Suprapubic skin (tissue), 4 donors: ENCODE measurements at places on chromosomes 16 and 17. TPM values are rescaled to one million over a fixed set of nuclear protein-coding genes. Genes with fewer than 3 reads are reported as not detected.

- no peak overlapping the region for H3K4me3 ChIP-seq
- no peaks in the 10 kb centered on the region for H3K27me3 ChIP-seq
- no peak for DNase-seq
- H3K36me3 ChIP-seq, result no peaks in the 10 kb centered on the region
Measured at GRCh38 chr16:11470676-11471415, 115.9 kb downstream of the LITAF start.

SOX9 gene
- total RNA-seq, result 45.2 TPM

DNA sequence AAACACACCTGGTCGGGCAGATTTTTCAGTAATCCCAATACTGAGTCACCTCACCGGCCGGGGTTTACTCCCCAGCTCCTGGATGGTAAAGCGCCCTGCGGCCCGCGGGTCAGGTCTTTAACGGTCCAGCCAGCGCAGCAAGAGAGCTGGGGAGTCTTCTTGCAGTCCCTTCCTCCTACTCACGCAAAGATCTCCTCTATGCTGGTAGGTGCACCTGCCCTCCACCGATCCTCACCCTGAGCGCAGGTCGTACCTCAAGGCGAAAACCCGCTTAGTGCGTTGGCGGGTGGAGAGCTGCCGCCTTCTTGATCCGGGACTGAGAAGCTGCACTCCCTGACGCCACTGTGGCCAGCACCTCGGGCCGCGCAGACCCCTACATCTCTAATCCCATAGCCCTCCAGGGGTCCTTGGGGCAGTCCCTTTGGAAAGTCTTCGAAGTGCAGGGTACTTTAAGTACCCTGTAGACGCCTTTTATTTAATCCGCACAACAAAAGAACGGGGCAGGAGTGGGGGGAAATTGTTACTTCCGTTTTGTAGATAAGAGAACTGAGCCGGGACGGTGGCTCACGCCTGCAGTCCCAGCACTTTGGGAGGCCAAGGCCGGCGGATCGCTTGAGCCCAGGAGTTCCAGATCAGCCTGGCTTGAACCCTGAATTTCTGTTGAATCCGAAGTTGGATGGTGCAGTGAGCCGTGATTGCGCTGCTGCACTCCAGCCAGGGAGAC is 10.4 kb upstream of the HOXB13 start:
- no peak overlapping the region for H3K27ac ChIP-seq
- peaks cover 100% of the 10 kb centered on the region for H3K27me3 ChIP-seq
- H3K4me1 ChIP-seq, result peaks cover 6% of the 10 kb centered on the region
- no peak overlapping the region for H3K4me3 ChIP-seq
- H3K36me3 ChIP-seq, result no peaks in the 10 kb centered on the region
- no peak for DNase-seq

DNA sequence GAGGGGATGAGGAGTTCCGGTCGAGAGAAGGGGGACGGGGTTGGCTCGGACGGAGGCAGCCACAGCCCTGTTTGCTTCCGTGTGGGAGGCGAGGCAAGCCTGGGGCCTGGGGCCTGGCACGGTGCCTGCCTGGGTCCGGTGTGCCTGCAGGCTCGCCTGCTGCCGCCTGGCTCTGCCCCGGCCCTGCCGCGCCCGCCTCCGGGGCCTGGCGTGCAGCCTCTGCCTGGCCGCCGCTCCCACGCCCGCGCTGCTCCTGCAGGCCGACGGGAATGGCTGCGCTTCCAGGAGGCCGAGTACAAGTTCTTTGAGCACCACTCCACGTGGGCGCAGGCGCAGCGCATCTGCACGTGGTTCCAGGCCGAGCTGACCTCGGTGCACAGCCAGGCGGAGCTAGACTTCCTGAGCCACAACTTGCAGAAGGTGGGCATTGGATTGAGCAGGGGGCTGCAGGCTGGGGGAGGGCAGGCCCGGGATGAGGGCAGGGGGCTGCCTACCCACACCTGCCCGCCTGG is 53.1 kb downstream of the MRC2 start:
- H3K4me3 ChIP-seq, result no peak overlapping the region
- DNase-seq, result no peak
- peaks cover 45% of the 10 kb centered on the region for H3K36me3 ChIP-seq
- no peaks in the 10 kb centered on the region for H3K27me3 ChIP-seq
- H3K4me1 ChIP-seq, result peaks cover 26% of the 10 kb centered on the region
- no peak overlapping the region for H3K27ac ChIP-seq

HBM gene
- not detected for total RNA-seq

DNA sequence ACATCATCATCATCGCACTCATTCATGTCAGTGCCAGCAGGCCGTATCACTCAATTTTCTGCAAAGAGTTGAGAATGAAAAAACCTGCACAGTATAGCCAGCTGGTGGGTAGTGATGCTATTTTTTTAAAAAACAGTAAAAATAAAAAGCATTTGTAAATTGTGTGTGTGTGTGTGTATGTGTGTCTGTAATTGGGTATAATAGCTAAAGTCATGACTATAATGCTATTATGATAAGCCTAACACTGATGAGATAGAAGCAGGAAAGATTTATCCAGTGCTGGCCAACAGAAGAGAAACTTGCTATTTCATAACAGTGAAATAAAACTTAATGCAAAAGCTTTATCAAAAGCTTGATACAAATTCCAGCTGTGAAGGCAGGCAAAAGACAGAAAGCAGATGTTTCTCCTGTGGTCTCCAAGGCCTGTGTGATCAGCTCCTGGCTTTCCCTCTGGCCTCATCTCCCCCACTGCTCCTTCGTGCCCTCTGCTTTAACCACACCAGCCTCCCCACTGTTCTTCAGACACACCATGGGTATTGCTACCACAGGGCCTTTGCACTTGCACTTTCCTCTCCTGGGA is 206.2 kb upstream of the IRX5 start:
- H3K36me3 ChIP-seq, result no peaks in the 10 kb centered on the region
- no peak overlapping the region for H3K27ac ChIP-seq
- no peaks in the 10 kb centered on the region for H3K27me3 ChIP-seq
- no peak overlapping the region for H3K4me3 ChIP-seq
- no peaks in the 10 kb centered on the region for H3K4me1 ChIP-seq

GRCh38 chr17:78375401-78376151 is 2.9 kb upstream of the PGS1 start:
- H3K27ac ChIP-seq, result peak overlapping the region; percentile 51
- DNase-seq, result no peak
- H3K36me3 ChIP-seq, result no peaks in the 10 kb centered on the region
- H3K4me1 ChIP-seq, result peaks cover 58% of the 10 kb centered on the region
